Hair follicle dermal papilla cell (primary cell): ENCODE measurements at places on chromosomes 5 and 9. TPM values are rescaled to one million over a fixed set of nuclear protein-coding genes. Genes with fewer than 3 reads are reported as not detected.

IL4 gene
- total RNA-seq = not detected in 2 replicates

EXOSC2 gene
- total RNA-seq = 19.3 and 22.7 TPM in 2 replicates

TMEM232 gene
- total RNA-seq = 1.6 and 4.9 TPM in 2 replicates

PCDHB8 gene
- total RNA-seq = 1.2 and 1.5 TPM in 2 replicates

SOWAHA gene
- under 0.01 TPM in 1 of 2 replicates, not detected in the other for total RNA-seq

SOX30 gene
- total RNA-seq = under 0.01 TPM in 1 of 2 replicates, not detected in the other

PCDHGB3 gene
- 6.8 and 7.7 TPM in 2 replicates for total RNA-seq

KIF4B gene
- total RNA-seq = under 0.01 TPM in 1 of 2 replicates, not detected in the other

RFESD gene
- 1.5 and 1.7 TPM in 2 replicates for total RNA-seq

CARD9 gene
- total RNA-seq = 2.9 and 3.2 TPM in 2 replicates

EGFLAM gene
- 1.6 and 2.3 TPM in 2 replicates for total RNA-seq
